ENCODE measurements at places on chromosomes 5 and 9.

DNA sequence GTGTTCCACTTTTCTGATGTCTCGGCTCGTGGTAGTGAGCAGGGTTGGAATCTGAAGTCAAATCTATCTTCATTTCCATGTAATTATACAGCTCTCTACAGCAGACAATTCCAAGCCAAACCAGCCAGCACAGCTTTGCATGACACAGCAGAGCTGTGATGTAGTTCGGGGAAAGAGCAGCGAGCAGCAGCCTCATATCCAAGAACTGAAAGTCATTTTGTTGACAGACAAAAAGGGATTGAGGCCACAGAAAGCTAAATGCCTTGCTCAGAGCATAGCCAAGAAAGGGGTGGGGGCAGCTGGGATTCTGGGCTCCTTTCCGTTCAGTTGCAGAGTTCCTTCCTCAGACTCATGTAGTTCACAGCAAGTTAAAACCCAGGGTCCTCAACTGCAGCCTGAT lies 32.1 kb downstream of the LCP2 start:
- no peak for DNase-seq
- no peaks in the 10 kb centered on the region for H3K36me3 ChIP-seq
- H3K27ac ChIP-seq: peak overlapping the region; percentile 57
- H3K4me1 ChIP-seq: peaks cover 25% of the 10 kb centered on the region
- no peaks in the 10 kb centered on the region for H3K27me3 ChIP-seq

DNA sequence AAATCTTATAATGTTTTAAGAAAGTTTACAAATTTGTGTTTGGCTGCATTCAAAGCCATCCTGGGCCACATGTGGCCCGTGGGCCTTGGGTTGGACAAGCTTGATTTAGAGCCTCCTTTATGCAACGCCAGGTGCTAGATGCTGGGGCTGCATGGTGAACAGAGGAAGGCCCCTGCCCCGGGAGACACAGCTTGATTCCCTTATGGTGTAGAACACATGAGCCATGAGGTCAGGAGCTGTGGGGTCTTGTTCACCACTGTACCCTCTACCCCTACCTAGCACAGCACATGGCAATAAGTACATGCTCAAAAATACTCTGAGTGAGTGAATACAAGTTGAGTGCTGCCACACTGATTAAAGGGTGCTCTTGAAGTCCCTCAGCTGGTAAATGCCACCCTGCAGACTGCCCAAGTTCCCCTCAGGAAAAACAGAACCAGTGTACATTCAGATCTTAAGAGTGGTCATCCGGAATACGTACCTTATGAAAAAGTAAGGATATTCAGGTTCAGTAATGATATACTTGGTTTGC lies 71.9 kb downstream of the ARRDC3 start:
- H3K4me1 ChIP-seq: peaks cover 37% of the 10 kb centered on the region
- no peaks in the 10 kb centered on the region for H3K36me3 ChIP-seq
- no peaks in the 10 kb centered on the region for H3K27me3 ChIP-seq
- no peak for DNase-seq
- H3K4me3 ChIP-seq: no peak overlapping the region

GRCh38 chr9:76901801-76902200 lies 4.1 kb downstream of the PRUNE2 start:
- no peaks in the 10 kb centered on the region for H3K27me3 ChIP-seq
- H3K4me3 ChIP-seq: no peak overlapping the region
- no peaks in the 10 kb centered on the region for H3K36me3 ChIP-seq

DNA sequence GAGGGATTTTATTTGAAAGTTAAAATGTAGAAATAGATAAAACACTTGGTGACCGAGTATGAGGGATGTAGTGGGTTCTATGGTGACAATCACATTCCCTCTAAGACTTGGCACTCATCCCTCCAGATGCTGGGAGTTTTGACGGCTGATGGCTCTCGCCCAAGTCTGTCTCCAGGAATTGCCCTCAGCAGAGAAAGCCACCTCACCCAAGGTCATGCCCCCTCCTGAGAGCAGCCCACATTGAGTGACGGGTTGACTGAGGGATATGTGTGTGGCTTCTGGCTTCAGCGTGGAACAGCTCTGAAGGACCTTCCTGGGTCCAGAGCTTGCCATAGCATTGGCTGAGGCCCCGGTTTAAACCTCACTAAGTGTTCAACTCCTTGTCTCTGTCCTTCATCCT lies 19.4 kb downstream of the CAVIN4 start:
- no peak for DNase-seq
- no peak overlapping the region for H3K4me3 ChIP-seq
- H3K27ac ChIP-seq: no peak overlapping the region
- H3K36me3 ChIP-seq: no peaks in the 10 kb centered on the region

DNA sequence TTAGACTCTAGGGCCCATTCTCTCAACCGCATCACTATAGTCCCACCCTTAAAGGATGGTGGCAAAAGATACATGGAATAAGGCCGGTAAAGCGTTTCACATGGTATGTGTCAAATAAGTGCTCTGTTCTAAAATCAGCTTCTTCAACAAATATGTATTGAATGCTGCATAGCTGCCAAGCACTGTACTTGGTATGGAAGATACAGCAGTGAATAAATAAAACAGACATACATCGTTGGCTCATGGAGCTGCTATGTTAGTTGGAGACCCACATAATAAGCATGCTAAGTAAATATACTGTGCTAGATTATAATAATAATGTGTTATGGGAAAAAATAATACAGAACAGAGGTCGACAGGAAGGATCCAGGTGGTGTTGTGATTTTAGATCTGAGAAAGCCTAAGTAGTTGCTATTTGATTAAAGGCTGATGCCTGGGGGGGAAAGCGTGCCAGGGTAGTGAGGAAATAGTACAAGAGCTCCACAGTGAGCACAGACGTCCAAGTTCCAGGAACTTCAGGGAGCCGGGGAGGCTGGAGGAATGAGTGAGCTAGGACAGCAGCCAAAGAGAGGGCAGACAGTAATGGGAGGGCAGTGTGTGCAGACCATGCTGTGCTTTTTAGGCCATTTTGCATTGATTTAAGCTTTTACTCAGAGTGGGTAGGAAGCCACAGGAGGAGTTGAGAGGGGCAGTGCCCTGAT lies 93.7 kb downstream of the JAKMIP2 start:
- H3K4me1 ChIP-seq: no peaks in the 10 kb centered on the region
- no peaks in the 10 kb centered on the region for H3K27me3 ChIP-seq
- DNase-seq: no peak
- H3K27ac ChIP-seq: no peak overlapping the region
- H3K4me3 ChIP-seq: no peak overlapping the region

GRCh38 chr9:34929506-34930102 lies 28.5 kb upstream of the PHF24 start:
- no peaks in the 10 kb centered on the region for H3K4me1 ChIP-seq
- H3K4me3 ChIP-seq: no peak overlapping the region

DNA sequence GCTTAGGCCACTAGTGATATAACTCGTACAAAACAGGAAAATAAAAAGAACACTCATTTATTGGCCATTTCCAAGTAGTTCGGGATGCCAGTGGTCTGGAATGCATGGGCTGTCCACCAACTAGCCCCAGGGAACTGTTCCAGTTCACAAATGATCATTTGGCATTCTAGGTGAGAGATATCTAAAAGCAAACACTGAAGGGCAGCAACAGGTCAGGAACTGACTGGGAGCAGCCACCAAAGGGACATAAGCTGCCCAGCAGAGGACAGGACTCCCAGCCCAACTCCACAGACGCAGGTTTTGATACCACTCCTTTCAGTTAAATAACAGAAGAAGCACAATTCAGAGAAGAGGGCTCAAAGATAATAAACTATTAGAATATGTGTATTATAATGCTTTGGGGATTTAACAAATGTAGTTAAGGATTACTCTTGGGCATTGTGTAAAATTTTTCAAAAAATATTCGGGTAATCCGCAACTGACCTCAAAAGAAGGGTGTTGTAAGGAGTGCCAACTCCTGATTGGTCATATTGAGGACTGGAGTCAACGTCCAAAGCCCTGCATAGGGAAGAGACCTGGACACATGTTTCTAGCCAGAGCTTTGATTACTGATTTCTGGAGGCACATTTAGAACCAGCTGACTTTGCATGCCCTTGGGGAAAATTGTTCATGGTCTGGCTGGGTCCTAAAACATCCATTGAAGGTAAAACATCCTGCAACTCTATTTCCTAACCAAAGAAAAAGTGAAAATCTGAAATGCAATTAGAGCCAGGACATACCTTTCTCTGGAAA lies 320.0 kb downstream of the DNAH5 start:
- no peaks in the 10 kb centered on the region for H3K4me1 ChIP-seq
- H3K4me3 ChIP-seq: no peak overlapping the region
- no peak for DNase-seq
- H3K27ac ChIP-seq: no peak overlapping the region
- H3K27me3 ChIP-seq: no peaks in the 10 kb centered on the region
- H3K36me3 ChIP-seq: no peaks in the 10 kb centered on the region

- H3K36me3 ChIP-seq: no peaks in the 10 kb centered on the region
- peaks cover 30% of the 10 kb centered on the region for H3K4me1 ChIP-seq
- H3K4me3 ChIP-seq: no peak overlapping the region
- H3K27ac ChIP-seq: no peak overlapping the region
These were observed 75.8 kb upstream of the ORM1 start for GRCh38 chr9:114247077-114247476.

DNA sequence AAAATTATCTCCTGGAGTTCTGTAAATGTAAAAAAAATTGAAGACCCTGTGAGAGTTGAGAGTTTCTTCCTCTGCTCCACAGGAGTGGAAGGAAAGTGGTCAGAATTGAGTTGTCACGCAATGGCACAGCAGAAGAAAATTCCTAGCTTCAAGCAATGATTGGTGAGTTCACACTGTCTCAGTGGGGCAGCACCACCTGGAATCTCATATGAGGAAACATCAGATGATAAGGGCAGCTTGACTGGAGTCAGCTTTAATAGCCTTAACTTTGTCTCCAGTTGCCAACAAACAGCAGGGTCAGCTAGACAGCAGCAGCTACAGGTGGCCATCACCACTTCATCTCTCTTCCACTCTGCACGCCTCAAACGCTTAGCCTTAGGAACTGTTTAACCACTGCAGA lies 211.1 kb downstream of the EFNA5 start:
- peaks cover 36% of the 10 kb centered on the region for H3K4me1 ChIP-seq
- H3K4me3 ChIP-seq: no peak overlapping the region
- no peaks in the 10 kb centered on the region for H3K27me3 ChIP-seq
- no peak for DNase-seq
- H3K27ac ChIP-seq: no peak overlapping the region

DNA sequence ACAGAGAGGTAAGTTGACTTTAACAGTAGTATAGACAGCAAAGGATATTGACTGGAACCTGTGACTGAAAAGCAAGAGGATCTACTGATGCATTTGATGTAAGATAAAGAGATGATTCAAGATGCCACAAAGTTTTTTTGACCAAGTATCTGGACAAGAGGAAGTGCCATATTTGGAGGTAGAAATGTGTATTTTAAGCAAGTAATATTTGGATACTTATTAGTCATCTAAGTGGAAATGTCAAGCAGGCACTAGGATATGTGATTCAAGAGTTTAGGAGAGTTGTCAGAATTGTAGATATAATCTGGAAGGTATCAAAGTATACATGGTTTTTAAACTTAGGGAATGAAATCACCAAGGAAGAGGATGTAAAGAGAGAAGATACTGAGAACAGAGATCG lies 686.1 kb upstream of the CHD1 start:
- no peak overlapping the region for H3K4me3 ChIP-seq
- no peaks in the 10 kb centered on the region for H3K27me3 ChIP-seq
- no peak overlapping the region for H3K27ac ChIP-seq
